ENCODE measurements at places on chromosomes 11 and 22.

DNA sequence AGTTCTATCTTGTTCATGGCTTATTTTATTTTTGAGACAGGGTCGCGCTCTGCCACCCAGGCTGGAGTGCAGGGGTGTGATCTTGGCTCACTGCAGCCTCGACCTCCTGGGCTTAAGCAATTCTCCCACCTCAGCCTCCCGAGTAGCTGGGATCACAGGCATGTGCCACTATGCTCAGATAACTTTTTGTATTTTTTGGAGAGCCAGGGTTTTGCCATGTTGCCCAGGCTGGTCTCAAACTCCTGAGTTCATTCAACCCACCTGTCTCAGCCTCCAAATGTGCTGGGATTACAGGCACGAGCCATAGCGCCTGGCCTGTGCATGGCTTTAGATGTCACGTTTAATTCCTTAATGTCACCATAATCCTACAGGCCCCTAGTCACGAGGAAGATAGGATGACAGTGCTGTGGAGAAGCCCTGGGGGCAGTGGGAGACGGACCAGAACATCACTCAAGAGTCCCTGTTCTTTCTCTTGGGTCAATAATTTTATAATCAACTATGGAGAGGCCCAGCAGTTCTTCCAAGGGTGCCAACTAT is 99.5 kb downstream of the RDX start:
- no peak for DNase-seq

- no peak for DNase-seq
These were observed 6.0 kb upstream of the SLC7A4 start for GRCh38 chr22:21038405-21038804.

GRCh38 chr11:10823152-10823579 is 14.4 kb upstream of the EIF4G2 start:
- DNase-seq = no peak

DNA sequence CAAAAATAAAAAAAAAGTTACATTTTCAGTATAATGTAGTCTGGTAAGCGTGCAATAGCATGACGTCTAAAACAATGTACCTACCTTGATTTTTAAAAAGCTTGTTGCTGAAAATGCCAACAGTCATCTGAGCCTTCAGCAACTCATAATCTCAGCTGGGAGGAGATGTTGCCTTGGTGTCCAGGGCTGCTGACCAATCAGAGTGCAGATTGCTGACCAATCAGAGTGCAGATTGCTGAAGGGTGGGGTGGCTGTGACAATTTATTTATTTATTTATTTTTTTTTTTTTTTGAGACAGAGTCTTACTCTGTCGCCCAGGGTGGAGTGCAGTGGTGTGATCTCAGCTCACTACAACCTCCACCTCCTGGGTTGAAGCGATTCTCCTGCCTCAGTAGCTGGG is 17.8 kb downstream of the ZBED4 start:
- DNase-seq = no peak

DNA sequence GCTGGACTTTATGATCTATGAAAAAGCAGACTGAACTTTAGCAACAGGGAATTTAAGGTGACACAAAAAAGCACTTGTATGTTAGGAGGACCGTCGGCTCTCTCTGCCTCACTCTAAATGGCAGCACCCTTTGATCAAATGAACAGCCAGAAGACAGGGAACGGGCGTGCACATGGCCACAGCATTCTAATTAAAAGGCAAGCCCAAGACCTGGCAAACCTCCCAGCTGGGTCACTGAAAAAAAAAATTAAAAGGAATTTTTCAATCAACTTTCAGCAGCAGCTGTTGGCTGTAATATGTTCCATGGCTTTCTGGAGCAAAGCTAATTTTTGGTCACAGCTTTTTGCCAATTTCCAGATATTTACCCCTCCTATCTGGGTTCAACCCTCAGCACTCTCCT is 116.5 kb downstream of the C11orf58 start:
- DNase-seq = no peak

DNA sequence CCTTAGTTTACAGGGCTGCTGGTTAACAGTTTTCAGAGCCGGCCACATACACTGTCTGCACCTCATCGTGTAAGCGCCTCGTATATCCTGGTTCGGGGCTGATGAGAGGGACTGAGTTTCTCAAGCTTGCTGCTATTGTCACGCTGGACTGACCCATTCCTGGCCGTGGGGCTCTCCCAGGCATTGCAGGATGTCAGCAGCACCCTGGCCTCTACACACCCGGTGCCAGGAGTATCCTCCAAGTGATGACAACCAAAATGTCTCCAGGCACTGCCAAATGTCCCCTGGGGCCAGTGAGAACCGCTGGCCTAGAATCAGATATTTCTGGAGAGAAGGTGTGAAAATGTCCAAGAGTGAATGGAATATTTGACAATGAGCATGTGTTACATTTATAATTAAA is 82.8 kb downstream of the ST3GAL4 start:
- DNase-seq = no peak

DNA sequence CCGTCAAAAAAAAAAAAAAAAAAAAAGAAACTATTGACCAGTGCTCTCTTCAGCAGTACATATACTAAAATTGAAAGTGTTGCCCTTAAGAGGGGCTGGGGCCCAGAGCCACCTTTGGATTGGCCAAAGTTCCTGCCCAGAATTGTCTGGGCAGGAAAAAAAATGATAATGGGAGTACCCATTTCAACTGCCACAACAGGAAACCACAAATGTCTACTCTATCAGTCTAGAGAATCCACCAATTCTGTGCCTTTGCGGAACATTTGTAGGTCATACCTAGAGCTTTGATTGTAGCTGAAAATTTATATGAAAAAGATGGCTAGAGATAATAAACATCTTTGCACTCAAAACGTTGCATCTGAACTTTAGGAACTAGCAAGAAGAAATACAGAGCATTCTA is 69.4 kb downstream of the FAM76B start:
- no peak for DNase-seq

GRCh38 chr11:78420255-78420764 is 2.7 kb upstream of the GAB2 start:
- no peak for DNase-seq

DNA sequence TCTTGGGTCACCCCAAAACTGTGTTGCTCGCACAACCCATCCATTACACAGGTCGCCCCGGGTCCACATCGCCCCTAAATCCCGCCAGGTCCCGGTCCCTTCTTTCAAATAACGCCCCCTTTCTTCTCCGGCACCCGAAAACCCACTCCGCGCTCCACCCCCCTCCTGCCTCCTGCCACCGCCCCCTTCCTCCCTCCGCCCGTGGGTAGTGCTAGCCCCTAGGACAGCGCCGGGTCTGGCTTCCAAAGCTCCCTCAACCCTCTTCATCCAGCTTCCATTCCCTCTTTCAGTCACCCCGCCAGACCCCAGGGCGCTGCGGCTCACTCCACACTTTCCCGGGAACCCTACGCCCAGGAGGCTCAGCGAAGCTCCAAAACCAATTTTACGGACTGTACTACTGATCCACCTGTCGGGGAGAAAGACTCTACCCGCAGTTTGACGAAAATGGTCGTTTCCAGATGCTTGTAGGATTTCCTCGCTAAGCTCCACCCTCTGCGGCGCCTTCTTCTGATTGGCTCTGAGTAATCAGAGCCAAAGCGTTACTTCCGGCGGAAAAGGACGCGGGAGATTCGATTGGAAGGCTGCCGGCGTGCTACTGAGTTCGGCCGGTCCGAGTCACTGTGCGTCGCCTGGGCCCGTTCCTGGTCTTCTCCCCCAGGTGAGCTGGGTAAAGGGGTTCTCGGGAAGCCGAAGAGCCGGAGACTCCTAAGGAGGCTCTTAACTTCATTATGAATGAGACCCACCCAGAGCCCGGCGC is at the start of gene DDIAS:
TSS of gene DDIAS (plus strand) at position 572 of the 757 bp plus-strand sequence. CDS start 13,003 bp downstream, outside the sequence.
- DNase-seq = peak; percentile 89

- DNase-seq = no peak
These were observed 90.3 kb upstream of the RTL6 start for GRCh38 chr22:44588348-44588747.

GRCh38 chr11:48006301-48006992 is 26.1 kb downstream of the PTPRJ start:
- DNase-seq = no peak

GRCh38 chr11:22775248-22775647 is 54.4 kb downstream of the SVIP start:
- DNase-seq = no peak

- no peak for DNase-seq
These were observed 10.7 kb downstream of the LRFN4 start for GRCh38 chr11:66867425-66868040.

GRCh38 chr22:31233001-31233400 is 20.9 kb downstream of the LIMK2 start:
- DNase-seq = no peak

DNA sequence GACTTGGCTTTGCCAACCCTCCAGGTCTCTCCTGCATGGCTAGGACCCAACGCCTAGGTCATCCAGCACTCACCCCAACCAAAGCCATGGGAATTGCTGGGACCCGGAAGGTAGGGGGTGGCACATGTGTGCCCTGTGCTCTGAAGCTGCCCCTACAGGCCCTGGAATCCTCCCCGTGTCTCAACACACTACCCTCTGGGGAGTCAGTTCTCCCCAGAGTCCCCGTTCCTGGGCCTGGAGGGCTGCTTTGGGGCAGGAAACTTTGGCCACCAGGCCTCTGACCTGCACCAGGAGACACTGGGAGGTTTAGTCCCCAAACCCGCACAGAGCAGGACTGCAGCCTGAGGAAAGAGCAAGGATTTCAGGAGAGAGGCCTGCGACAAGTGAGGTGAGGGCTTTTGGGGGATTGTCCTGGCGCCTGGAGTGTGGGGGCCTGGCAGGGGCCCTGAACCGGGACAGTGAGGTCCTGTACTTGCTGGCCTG is 495 bp upstream of the IFITM1 start:
- DNase-seq = no peak

GRCh38 chr11:118046964-118047700 is 29.7 kb upstream of the TMPRSS4 start:
- DNase-seq = no peak

- no peak for DNase-seq
These were observed 74.7 kb upstream of the WNT7B start for GRCh38 chr22:46051646-46052045.

DNA sequence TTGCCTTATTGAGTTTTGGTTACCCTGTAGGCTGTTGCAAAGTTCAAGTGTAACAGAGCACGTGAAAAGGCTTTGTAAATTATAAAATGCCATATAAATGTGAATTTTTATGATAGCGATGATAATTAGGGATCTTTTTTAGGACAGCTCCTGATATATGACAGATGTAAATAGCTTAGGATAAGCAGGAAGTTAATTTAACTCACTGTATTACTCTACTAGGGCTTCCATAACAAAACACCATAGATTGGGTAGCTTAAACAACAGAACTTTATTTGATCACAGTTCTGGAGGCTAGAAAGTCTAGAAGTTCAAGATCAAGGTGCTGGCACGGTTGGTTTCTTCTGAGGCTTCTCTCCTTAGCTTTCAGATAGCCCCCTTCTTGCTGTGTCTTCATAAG is 17.0 kb upstream of the PDE3B start:
- no peak for DNase-seq

DNA sequence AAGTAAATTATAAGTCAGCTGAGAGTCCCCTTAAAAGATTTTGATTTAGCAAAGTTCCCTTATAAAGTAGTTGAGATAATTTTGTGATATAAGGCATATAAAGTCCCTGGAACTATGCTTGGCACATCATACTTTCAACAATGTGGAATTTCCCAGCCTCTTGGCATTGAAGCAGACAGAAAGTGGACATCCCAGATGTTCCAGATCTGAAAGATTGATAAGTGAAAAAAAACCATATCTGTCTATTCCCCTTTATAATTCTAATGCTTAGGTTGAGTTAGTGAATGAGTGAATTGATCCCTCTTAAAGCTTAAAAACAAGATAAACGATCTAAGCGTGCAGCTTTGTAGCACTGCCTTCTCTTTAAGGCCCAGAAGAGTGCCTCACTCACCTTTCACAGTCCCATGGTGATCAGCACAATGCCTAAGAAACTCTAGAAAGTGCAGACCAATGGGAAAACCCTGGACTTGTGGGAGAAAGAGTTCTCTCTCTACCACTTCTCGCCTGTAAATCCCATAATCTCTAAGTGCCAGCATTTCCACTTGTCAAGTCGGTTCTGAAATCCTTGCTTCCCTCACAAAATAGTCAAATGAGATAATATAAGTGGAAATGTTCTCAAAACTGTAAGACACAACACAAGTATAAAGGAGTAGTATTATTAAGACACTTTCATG is 17.8 kb downstream of the FIBIN start:
- DNase-seq = no peak

DNA sequence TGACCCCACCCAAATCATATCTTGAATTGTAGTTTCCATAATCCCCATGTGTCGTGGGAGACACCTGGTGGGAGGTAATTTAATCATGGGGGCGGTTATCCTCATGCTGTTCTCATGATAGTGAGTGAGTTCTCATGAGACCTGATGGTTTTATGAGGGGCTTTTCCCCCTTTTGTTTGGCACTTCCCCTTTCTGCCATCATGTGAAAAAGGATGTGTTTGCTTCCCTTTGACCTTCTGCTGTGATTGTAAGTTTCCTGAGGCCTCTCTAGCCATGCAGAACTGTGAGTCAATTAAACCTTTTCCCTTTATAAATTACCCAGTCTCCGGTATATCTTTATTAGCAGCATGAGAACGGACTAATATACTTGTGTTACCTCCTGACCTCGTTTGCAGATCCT is 156.6 kb upstream of the MTNR1B start:
- no peak for DNase-seq

DNA sequence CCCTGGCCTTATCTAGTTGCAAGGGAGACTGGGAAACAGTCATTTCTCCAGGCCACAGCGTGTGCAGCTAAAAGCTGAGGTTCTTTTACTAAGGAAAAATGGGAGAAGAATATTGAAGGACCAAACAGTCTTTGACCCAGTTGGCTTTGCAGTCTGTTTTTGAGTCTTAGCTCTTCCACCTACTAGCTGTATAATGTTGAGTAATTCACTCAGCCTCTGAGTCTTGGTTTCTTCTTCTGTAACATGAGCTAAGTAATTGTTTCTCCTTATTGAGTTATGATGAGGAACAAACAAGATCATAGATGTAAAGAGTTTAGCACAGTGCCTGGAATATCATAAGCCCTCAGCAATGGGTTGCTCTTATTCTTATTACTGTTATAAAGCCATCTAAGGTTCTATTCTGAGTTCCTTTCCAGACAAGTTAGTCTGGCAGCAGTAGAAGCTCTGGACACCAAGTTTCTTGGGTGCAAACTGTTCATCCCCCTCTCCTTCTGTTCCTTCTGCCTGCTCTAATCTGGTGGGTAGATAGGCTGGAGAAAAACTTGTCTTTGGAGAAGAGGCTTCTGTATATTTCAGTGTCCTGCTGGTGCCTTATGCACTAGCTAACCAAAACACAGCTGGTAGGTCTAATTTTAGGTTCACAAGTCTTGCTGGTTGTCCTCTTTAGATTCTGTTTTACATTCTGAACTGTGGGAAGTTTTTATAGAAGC is 13.5 kb downstream of the TRIM44 start:
- DNase-seq = no peak

GRCh38 chr11:69470301-69470700 is 11.2 kb upstream of the LINC01488 start:
- no peak for DNase-seq

DNA sequence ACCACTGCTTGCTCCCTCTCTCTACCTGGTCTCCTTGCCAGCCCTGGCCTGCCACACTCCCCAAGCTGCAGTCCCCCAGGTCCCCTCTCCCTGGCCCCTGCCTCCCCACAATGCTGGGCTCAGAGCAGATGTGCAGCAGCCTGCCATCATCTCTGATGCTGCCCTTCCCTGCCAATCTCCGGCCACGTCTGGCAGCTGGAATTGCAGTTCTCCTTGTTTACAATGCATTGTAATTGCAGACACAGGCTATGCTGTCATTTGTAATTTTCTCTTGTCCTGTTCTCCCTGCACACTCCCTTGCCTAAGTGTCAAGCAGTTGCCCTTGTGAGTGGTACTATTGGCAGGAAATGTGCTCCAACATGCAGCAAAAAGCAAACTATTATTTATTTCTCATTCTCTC is 222.3 kb downstream of the NTM start:
- no peak for DNase-seq
